ENCODE measurements at places on chromosomes 12 and 14.

DNA sequence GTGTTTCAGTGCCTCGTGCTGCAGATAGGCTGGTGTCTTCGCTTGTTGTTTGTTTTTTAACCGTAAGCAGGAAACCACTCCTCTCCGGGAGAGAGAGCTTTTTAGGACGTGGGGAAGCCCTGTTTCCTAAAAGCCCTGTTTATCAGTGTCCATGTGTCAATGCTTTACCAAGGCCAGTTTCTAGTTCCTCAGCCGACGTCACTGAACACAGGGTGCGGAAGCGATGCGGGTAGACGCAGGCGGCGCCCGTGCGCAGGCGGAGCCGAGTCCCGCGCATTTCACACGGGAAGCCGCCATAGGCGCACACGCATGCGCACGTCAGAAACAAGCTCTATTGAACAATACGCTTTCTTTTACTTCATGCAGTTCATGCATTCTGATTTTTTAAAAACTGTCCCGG lies 79.8 kb downstream of the GLT1D1 start:
- no peak for DNase-seq

DNA sequence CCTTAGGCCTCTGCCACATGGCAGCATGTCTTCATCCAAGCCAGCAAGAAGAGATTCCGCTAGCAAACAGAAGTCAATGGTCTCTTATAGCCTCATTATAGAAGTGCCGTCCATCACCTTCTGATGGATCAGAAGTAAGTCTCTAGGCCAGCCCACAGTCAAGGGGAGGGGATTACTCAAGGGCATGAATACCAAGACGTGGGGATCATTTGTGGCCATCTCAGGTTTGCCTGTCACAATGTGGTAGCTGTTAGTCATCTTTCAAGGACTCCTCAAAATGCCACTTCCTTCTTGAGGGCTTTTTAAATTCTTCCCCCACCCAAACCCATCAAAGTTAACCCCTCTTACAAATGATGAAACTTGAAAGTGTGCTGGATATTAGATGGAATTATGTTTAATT lies 8.1 kb upstream of the ADCY6 start:
- no peak for DNase-seq

DNA sequence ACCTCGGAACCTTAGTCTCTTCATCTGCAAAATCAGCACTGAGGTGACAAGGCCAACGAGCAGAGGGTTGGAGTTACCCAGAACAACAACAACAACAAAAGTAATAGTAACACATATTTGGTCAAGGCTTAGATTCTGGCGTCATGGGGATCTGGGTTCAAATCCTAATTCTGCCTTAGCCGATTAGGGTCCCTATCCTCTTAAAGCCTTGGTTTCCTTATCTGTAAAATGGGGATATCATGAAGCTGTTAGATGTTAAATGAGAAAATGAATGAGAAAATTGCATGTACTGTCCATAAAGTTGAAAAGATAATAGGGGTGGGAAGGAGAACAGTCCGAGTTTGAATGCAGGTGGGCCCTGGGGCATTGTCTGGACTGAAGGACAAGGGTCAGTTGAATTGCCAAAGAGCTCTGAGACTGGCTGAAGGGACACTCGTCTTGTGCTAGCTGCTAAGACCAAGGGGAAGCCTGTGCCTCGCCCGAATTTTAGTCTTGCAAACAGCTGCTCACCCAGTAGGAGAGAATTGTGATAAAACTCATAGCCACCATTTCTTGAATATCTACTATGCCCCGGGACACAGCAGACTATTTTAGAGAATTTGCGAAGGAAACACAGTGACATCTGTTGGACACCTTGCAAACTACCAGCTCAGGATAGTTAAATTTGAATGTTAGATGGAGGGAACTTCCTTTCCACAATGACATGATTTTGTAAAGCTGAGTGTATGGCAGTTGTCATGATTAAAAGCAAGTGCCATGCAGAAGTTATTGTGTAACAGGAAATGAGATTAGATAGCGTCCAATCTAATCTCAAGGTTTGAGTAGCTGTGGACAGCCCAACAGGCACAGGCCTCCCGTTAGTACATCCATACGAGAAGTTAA lies 6.8 kb upstream of the HNF1A start:
- peak; percentile 24 for DNase-seq

DNA sequence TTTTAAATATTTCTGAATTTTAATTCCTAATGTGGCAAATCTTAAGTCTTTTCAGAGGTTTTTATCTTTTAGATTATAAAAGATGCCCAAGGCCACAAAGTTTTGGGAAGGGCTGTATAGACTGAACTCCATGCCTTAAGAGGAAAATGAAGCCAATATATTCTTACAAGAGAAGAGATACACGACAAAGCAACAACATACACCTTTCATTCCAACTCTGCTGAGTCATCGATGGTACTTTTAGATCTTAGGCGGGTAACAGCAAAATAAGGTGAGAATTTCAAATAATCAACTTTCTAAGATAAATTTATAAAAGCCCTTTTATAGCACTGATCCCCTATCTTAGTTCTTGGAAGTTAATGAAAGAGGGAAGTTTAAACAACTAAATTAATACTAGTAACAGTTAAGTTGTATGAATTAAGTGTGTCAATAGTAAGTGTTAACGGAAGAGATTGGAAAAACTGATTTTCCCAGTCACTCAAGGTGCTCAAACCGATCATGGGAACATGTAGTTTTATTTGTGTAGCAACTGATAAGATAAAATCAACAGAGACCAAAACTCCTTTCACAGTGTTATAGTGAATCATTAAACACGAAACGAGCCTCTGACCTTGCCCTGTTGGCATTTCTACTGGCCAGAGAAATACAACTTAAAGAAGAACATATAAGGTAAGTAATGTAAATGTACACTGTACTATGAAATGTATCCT lies 18.8 kb upstream of the PIK3C2G start:
- DNase-seq = no peak

- no peak for DNase-seq
These were observed 32.8 kb downstream of the CCNK start for GRCh38 chr14:99513946-99514551.

All from CD4-positive, alpha-beta T cell treated with Interferon gamma for 1 hour (primary cell).